ENCODE measurements at places on chromosomes 11 and 22.
A peak's percentile ranks its signal among the peaks of the same experiment; 100 is the strongest.

DNA sequence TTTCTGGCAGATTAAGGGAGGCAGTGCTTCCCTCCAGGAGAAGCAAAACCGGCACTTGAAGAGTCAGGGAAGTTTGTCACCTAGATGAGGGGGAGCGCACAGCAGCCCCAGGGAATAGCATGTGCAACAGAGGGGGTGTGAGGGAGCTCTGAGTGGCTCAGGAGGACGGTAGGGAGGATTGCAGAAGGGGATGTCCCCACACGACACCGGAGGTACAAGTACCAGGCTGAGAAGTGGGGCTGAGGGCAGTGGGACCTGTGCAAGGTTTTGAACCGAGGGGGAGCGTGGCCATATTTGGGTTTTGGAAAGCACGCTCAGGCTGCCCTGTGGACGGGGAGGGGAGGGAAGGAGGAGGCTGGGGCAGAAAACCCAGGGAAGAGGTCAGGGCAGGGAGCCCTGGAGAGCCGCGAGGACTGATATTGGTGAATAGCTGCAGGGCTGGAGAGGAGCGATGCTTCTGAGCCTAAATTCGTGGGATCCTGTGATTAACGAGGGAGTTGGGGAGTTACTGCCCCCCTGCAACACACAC is 17.9 kb upstream of the TMPRSS6 start:
- no peak for DNase-seq

- no peak for DNase-seq
These were observed 1401.4 kb downstream of the FAM181B start for GRCh38 chr11:81332276-81332675.

- DNase-seq = no peak
These were observed 1.9 kb upstream of the ARAP1 start for GRCh38 chr11:72754149-72754543.

- DNase-seq = no peak
These were observed 250.7 kb upstream of the ARHGAP20 start for GRCh38 chr11:110962921-110963320.

DNA sequence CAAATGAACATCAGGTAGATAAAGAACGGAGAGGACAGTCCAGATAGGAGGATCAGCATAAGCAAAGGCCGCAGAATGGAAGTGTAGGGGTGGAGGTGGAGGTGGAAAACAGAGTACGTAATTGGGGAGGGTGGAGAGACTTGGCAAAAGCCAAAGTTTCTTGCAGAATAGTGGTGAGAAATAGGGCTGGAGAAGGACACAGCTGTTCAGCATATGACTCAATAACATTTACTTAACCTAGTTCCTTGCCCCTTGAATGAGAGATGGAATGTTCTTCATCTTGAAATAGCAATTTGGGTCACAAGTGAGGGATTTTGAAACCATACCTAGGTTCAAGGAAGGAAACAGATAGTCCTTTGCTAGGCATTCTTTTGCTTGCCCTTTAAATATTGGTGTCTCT is 235.9 kb upstream of the ARHGAP20 start:
- no peak for DNase-seq

DNA sequence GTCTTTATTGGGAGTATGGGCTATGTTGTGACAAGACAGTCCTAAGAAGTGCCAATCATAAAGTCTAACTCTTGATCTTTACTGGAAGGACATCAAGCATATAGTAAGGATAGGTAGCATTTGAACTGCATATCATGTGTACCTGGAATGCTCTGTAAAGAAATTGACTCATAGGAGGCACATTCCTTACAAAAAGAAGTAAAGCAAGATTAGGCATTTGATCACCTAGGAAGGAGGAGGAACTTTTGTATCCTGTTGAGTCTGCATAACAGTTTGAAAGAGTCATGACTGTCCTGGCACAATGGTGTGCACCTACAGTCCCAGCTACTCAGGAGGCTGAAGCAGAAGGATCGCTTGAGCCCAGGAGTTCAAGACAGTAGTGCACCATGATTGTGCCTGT is 42.2 kb upstream of the DNAJB7 start:
- no peak for DNase-seq

DNA sequence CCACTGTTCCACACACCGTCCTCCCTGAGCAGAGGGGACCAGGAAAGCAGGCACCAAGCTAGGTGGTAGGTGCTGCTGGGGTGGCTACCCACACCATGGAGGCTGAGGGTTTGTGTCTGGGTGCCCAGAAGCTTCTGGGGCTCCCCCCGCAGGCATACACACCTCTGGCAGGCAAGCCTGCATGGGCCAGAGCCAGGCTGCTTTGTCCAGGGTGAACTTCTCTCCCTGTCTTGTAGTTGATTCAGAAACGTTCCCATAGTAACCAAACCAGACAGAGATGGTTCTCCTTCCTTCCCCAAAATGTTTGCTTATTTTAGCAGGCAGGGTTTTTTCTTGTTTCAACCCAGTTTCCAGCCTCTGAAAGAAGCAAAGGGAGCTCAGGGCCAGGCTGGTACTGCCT is 40.9 kb upstream of the SUSD2 start:
- no peak for DNase-seq

DNA sequence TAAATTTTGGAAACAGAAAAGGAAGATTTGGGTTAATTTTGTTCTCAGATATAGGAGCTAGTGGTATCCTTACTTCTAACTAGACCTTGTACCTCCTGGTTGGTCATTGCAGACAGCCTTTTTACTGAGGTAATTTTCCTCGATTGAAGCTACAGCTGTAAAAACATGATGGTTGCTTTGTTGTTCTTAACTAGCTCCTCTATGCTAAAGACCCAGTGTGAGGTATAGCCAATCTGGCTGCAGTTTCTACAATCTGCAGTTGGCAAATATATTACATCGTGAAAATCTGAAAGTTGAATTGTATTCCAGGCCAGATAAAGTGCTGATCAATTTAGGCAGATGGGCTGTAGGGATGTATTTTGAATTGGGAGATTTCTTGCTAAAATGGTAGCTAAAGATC is 116.5 kb downstream of the AASDHPPT start:
- DNase-seq = no peak

GRCh38 chr11:118046051-118046963 is 30.6 kb upstream of the TMPRSS4 start:
- no peak for DNase-seq

- DNase-seq = no peak
These were observed 212.7 kb upstream of the CADM1 start for GRCh38 chr11:115716601-115717529.

- DNase-seq = peak; percentile 42
These were observed 1.4 kb downstream of the XBP1 start for GRCh38 chr22:28798810-28799605.

GRCh38 chr11:120511116-120511819 is at the start of gene GRIK4:
Gene GRIK4, plus strand, starts transcription at chr11:120511748. Its CDS starts 148,571 bp downstream, at chr11:120660319.
- no peak for DNase-seq

GRCh38 chr11:70542406-70542805 is 144.1 kb downstream of the CTTN start:
- DNase-seq = no peak

DNA sequence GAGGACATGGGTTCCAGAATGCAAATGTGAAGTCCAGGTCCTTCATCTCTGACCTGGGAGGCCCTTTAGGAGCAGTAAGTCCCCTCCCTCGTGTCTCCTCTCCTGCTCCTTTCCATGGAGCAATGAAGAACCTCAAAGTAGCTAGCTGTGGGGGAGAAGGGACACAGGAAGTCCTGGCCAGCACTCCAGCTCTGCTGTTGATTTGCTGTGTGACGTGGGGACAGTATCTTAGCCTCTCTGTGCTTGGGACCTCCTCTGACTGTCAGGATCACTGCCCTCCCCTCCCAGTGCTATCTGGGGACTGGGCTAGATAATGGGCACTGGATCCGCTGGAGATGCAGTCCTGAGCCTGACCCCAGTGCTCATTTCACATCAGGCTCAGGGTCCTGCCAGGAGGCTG is 1.1 kb upstream of the APOBEC3H start:
- DNase-seq = no peak

- no peak for DNase-seq
These were observed 1420.7 kb downstream of the TBC1D22A start for GRCh38 chr22:48182846-48183805.

DNA sequence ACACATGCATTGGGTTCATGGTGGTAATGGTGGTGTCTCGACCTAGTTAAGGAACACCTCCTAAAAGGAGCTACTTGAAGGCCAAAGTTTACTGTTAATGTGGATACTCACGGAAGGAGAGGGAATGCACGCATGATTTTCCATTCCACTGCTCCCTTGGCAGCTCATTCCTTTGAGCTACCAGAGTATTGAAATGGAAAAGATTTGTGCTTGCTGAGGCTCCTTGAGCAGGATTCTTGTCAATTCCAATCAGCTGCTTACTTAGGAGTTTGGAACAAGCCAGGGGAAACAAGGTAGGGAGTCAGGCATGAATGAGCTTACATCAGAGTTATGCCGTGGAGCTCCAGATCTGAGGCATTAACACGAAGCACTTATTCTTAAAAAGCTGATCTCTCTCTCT is 108.8 kb downstream of the GRIA4 start:
- peak; percentile 94 for DNase-seq

DNA sequence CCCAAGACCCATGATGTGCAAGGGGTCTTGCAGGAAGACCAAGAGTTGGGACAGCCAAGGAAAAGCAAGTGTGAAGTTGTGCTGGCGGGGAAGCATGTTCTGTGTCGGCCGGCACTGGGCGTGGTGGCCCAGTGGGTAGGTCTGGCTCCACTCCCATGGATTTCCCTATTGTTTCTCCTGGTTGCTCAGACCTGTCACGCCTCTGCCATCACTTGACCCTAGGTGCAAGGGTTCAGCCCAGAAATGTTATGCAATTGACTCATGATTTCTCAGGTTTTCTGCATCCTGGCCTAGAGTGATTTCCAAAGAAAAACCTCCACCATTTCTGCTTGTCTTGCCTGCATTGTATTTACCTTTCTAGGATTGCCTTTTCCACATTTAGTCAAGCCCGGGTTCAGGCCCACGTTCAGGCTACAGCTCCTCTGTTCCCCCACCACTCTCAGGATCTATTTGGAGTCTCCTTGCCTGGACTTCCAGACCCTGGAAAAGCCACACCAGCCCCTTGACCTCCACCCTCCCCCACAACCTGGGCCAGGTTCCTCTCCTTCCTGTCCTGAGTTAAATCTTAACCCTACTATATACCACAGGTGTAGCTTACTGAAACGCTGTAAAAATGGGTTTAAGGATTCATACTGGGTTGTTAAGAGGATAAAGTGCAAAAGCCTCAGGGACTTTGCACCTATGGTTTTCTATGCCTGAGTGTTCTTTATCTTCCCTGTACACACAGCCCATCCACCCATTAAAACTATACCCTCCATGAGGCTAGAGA is 17.5 kb upstream of the FOLR1 start:
- no peak for DNase-seq

DNA sequence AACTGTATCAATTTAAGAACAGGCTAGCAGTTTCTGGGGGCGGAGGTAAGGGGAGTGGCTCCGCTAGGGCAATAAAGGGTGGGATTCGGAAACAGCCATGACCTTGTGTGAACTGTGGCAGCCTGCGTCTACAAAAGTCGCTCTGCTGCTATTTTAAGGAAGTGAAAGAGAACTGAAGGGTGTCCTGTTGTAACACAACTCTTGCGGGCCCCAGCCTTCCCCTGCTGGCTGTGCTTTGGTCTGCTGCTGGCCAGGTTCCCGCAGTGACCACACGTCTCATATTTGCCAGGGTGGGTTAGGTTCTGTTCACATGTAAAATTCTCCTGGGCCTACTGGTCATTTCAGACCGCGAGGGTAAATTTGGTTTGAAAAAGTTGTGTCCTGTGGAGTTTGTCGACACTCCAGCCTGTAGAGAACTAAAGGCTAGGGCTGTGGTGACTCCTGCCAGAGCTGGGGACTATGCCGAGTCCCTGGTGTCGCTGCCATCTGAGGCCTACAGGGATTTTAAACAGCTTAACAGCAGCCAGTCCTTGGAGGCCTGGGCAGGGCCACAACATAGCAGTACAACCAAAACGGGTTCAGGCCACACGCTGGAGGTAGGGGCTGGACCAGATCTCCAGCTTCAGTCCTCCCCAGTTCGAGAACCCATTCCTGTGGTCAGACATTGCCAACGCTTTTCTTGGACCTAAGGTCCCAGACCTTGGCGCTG is 1.1 kb upstream of the PPFIBP2 start:
- DNase-seq = no peak

- no peak for DNase-seq
These were observed 10.3 kb downstream of the APOL4 start for GRCh38 chr22:36191106-36191836.

- DNase-seq = no peak
These were observed 101.9 kb downstream of the MRTFA start for GRCh38 chr22:40534379-40535188.

DNA sequence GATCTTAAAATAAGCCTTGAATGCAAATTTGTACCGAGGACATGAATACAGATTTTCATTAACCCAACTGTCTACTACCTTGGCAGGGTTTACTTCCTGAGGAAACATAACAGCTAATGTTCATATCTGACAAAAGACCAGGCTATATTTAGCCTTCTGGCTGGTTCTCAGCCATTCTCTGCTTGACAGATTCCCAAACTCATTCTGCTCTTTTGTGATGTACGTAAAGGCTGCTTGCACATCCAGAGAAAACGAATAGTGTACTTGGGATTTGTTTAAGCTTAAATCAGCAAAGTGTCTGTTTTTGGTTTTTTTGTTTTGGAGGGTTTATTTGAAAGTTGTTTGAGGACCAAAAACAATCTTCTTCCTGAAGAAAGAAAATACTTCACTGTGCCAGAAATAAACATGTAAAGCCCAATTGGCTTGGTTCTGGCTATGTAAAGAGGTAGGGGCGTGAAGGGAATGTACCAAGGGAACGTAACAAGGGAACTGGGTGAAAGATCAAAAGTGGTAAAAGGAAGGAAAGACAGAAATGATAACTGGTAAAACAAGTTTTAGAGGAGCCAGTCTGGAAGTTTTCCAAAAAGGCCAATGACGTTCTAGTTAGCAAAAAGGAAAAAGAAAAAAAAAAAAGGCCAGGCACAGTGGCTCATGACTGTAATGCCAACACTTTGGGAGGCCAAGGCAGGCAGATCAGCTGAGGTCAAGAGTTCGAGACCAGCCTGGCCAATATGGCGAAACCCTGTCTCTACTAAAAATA is 21.4 kb upstream of the CRTAM start:
- DNase-seq = no peak

- DNase-seq = no peak
These were observed 20.2 kb downstream of the CLTCL1 start for GRCh38 chr22:19271273-19271855.

GRCh38 chr11:111193924-111194490 is 51.5 kb upstream of the POU2AF2 start:
- DNase-seq = no peak

DNA sequence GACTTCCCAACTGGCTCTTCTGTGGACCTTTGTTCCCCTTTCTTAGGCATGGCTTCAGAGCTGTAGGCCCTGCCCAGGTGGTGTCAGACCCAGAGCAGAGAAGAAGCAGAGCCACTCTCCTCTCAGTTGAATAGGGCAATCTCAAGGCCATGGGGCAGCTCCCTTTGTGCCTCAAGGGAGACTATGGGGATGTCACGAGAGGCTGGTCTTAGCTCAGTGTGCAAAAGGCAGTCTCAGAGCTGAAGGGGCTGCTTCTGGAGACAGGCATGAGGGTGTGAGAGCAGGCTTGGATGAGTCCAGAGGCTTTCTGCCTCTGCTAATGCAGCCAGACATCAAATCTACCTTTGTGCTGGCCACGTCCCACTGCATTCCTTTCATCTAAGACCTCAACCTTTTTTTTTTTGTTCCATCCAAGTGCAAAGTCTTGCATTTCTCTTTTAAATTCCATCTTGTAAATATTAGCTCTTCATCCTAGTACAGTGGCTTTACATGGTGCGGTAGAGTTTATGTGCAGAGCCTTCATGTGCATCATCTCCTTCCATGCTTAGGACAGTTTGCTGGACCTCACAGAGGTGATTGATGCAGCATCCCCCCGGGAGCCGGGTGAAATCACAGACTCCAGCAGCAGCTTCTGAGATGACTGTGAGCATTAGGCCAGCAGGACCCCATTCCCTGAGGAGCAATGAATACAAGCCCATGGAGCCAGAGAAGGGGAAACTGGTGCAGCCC is 34.2 kb upstream of the FCHSD2 start:
- DNase-seq = no peak

Data from retinal pigment epithelial cell (primary cell).